ENCODE measurements at places on chromosomes 16 and 17. TPM values are rescaled to one million over a fixed set of nuclear protein-coding genes. Genes with fewer than 3 reads are reported as not detected.

- no peak for DNase-seq
These were observed 33.2 kb upstream of the ABCC11 start for GRCh38 chr16:48280546-48280945.

- DNase-seq: peak; percentile 76
These were observed 220.3 kb downstream of the PRKCA start for GRCh38 chr17:66522591-66523272.

GRCh38 chr16:35182043-35182677, 1722.7 kb downstream of the TP53TG3F start:
- no peak for DNase-seq

Gene SEPTIN12
- not detected for total RNA-seq

Measured in GM23248 (cell line).